Activated CD8-positive, alpha-beta memory T cell treated with anti-CD3 and anti-CD28 coated beads for 1 hour (primary cell): ENCODE measurements at places on chromosomes 3 and 15.

GRCh38 chr3:43968465-43968864 lies 273.2 kb upstream of the TOPAZ1 start:
- no peak for DNase-seq

- DNase-seq: no peak
Observed at GRCh38 chr3:103712320-103713008, 1277.6 kb downstream of the ZPLD1 start.

- DNase-seq: no peak
Observed at GRCh38 chr15:76339305-76340197, 3.0 kb downstream of the ISL2 start.

DNA sequence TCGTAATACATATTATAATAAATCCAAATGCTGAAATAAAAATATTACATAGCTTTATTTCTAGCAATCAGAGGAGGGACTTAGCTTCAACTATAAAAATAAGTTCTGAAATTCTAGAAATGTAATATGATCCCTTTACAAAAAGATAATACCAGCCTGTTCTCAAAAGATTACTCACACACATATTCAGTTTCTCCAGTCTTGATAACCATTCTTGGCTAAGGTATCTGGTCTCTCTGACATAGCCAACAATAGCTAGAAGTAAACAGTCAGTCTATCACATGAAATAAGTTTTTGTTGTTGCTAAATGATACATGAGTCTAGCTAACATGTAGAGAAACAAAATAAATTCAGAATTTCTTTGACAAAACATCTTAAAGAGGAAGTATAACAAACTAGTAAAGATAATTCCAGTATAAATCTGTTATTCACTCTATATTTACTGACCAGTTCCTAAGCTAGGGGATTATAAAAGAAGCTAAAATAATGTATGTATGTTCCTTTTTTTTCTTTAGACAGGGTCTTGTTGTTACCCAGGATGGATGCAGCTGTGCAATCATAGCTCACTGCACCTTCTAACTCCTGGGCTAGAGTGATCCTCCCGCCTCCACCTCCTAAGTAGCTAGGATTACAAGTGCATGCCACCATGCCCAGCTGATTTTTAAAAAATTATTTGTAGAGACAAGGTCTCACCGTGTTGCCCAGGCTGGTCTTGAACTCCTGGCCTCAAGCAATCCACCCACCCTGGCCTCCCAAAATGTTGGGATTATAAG lies 170.6 kb downstream of the TBL1XR1 start:
- DNase-seq: no peak

- no peak for DNase-seq
Observed at GRCh38 chr3:57221883-57222282, 5.6 kb upstream of the APPL1 start.

GRCh38 chr15:49331442-49331841 lies 91.6 kb upstream of the FGF7 start:
- no peak for DNase-seq

- DNase-seq: peak; percentile 39
Observed at GRCh38 chr15:73346735-73347312, 21.9 kb downstream of the HCN4 start.

DNA sequence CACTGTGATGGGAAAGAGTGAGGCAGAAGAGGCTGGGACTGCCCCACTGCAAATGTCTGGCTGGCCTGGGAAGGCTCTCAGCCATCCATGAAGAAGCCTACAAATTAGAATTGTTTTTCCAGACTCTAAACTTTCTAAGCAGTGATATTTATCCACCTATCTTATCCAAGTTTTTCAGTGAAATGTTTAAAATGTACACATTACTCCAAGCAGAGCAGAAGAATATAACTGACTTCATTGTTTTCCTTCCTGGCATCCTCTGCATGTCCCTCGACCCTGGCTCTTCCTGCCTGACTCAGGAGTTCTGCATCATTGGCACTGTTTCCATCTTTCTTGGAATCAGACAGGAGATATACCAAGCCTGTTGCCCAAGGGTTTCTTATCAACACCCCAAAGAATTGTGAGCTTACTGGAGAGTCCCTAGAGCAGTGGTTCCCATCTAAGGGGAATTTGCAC lies 401.5 kb upstream of the PROK2 start:
- no peak for DNase-seq

DNA sequence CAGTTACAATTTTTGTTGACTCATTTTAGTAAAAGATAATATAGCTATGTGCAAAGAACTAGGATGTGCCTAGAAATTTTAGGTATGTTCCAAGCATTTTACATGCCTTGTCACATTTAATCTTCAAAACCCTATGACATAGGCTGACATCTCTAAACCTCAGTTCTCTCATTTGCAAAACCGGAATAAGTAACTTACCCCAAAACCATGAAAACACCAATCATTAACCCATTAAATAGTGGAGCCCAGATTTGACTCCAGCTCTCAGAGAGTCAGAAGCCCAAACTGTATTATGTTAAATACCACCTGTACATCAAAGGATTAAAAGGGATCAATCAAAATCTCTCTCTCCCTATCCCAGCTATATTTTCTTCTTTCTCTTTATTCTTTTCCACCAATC lies 36.6 kb downstream of the GSK3B start:
- DNase-seq: no peak

GRCh38 chr3:110568246-110568645 lies 503.4 kb upstream of the NECTIN3 start:
- DNase-seq: no peak

DNA sequence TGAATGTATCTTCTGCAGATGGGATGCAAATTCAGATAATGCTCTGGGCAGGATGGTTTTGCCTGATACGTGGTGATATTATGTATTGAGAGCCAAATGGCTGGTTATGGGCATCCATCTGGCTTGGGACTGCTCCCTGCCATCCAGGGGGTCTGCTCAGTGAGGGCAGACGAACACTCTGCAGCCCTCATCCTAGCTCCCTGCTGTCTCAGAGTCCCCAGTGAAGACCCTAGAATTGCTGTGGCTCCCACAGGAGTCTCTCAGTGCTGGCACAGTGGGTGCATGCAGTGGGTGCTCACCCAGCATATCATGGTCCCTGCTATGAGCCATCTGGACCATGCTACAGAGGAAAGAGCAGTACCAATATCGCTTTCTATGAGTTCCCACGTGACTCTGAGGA lies 10.3 kb downstream of the CX3CR1 start:
- no peak for DNase-seq

DNA sequence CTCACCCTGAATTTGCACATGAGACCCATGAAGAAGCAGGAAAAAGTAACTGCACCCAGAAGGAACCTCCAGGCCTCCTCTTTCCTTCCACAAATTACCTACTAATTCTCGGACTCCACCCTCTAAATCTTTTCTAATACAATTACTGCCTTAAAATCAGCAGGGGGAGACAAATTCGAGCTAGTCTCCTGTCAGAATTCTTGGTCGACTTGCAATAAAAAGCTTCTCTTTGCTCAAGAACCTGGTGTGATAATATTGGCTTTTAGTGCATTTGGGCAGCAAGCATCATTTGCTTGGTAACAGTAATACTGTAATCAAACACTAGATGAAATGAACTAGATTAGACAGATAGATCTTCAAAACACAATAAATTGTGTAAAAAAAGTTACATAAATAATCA lies 281.9 kb downstream of the RAP2B start:
- DNase-seq: no peak

DNA sequence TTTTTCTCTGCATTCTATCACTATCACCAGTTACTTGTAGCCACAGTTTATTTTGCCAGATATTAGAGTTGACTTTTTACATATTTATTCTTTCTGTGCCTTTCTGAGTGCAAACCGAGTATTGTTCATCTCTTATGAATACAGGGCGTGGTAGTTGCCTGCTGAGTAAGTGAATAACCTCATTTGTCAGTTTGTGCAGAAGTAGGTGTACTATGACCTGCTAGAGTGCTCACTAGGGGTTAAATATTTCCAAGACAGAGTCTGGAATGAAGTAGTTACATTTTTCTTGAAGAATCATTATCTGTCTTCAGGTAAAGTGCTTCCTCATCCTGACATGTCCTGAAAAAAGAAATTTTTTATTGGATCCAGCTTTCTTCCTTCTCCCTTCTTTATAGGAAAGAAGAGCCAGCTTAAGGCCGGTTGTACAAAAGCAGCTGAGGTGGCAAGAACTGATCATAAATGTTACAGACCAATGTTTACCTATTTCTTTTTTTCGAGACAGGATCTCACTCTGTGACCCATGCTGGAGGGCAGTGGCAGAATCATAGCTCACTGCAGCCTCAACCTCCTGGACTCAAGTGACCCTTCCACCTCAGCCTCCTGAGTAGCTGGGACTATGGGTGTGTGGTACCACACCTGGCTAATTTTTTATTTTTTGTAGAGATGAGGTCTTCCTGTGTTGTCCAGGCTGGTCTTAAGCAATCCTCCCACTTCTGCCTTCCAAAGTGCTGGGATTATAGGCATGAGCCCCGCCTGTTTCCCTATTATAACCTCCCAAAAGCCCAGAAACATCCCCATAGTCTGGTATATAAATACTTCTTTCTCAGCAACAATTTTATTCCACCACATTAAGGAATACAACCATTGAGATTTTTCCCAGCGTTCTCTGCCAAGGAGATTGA lies 182.5 kb downstream of the TPRG1 start:
- no peak for DNase-seq

GRCh38 chr15:64443747-64444621 lies 16.4 kb upstream of the ZNF609 start:
- DNase-seq: no peak

DNA sequence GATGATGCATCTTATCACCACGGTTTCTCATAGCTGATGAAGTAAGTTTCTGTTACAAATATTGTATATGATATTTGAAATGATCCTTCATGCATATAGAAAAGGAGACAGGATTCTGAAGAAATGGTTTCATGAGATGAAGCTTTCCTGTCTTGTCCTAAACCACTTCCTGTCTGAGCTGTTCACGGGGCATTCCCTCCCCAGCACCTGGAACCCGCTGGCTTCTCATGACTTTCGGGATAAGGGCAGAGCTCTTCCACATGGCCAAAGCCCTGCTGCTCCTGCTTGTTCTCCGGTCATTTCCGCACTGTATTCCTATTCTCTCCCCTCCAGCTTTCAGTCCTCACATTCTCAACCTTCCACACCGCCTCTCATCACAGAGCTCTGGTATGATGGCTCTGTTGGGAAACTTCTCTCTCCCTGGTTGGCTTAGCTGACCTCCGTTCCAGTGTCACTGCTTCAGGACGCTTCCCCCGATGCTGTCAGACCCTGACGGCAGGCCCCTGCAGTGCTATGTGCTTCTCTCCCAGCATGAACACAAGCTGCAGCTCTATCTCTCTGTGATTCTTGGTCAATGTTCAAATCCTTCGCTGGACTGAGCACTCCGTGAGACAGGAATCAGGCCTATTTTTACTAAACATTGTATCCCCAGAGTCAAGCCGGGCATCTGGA lies 86.9 kb upstream of the HERC1 start:
- DNase-seq: no peak

DNA sequence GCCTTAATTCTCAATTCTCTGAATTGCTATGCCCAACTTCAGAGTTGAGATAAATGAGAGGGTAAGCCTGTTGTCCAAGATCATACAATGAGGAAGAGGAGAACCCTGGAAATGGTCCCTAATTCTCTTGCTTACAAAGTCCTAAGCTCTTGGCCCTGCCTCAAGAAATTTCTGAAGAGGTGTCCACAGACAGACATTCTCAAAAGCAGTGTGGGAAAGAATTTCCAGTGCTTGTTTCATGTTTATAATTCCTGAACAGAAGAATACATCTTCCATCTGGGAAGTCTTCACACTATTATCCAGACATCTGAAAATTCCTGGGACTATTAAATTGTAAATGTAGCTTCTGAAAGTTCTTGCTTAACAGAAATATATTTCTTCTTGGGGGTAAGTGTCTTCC lies 166.8 kb upstream of the LRTM1 start:
- no peak for DNase-seq

DNA sequence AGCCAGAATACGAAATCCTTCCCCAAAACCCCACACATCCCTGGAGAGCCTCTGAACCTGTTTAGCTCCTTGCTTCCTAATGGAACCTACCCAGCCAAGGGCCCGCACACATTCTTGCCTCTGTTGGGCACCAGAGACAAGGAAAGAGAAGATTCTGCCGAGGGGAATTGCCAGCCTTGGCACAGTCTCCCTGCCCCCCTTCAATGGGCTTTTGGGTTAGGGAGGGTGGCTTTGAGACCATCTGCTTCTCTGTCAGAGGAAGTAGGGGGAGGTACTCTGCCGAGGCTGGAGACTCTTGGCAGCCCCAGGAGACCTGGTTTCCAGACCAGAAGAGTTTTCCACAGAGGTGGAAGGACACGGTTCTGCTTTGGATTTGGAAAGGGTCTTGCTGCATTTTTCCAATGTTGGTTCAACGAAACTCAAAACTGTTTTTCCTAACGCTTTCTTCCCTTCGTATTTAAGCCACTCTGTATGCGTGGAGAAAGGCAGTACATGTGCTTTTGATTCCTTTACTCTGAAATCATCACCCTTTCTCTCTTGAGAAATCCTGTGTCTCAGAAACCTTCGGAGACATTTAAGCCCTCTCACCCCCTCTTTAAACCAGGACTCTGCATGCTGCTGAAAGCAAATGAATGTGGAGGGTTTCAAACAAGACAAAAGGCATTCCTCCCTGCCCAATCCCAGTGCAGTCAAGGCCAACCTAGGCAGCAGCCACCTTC lies 78.8 kb upstream of the PRR23C start:
- no peak for DNase-seq

DNA sequence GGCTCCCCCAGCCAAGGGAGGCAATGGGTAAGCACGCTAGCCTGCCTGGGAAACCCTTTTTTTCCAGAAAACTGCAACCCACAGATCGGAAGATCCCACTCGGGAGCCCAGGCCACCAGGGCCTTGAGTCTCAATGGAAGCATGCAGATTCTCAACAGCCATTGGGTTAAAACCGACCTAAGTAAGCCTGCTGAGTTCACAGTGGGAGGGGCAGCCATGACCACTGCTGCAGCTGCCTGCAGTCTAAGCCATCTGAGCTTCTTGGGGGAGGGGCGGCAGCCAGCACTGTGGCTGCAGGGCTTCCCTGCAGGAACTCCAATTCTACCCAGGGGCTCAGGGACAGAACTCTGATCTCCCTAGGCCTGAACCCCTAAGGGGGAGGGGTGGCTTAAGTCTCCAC lies 82.0 kb downstream of the DPPA2 start:
- DNase-seq: no peak

- DNase-seq: no peak
Observed at GRCh38 chr3:139173372-139174108, 128.8 kb upstream of the PRR23C start.

GRCh38 chr3:67090474-67090873 lies 92.4 kb downstream of the KBTBD8 start:
- no peak for DNase-seq
